Mammary microvascular endothelial cell (primary cell): ENCODE measurements at places on chromosomes 2 and 18. TPM values are rescaled to one million over a fixed set of nuclear protein-coding genes. Genes with fewer than 3 reads are reported as not detected.

SNORC gene
- total RNA-seq: 0.10 and 1.6 TPM in 2 replicates

IL1R2 gene
- not detected in 2 replicates for total RNA-seq

TTC31 gene
- total RNA-seq: 15.8 and 22.0 TPM in 2 replicates

LAMA1 gene
- 0.25 and 0.27 TPM in 2 replicates for total RNA-seq

GALNT5 gene
- under 0.01 and 0.07 TPM in 2 replicates for total RNA-seq

UGT1A10 gene
- total RNA-seq: not detected in 2 replicates

SLC16A14 gene
- 0.60 and 1.5 TPM in 2 replicates for total RNA-seq

MAPRE2 gene
- 50.2 and 60.1 TPM in 2 replicates for total RNA-seq

CXCR1 gene
- not detected in 2 replicates for total RNA-seq

OSBPL1A gene
- total RNA-seq: 16.6 and 19.3 TPM in 2 replicates

MAP3K2 gene
- 13.6 and 17.8 TPM in 2 replicates for total RNA-seq

FER1L5 gene
- total RNA-seq: not detected in 2 replicates

TMEM169 gene
- total RNA-seq: not detected in 2 replicates

SGPP2 gene
- not detected in 2 replicates for total RNA-seq

CKAP2L gene
- total RNA-seq: 19.5 and 21.0 TPM in 2 replicates

SERPINB13 gene
- total RNA-seq: not detected in 2 replicates

RIT2 gene
- total RNA-seq: not detected in 2 replicates
